ENCODE measurements at places on chromosomes 16 and 17.

DNA sequence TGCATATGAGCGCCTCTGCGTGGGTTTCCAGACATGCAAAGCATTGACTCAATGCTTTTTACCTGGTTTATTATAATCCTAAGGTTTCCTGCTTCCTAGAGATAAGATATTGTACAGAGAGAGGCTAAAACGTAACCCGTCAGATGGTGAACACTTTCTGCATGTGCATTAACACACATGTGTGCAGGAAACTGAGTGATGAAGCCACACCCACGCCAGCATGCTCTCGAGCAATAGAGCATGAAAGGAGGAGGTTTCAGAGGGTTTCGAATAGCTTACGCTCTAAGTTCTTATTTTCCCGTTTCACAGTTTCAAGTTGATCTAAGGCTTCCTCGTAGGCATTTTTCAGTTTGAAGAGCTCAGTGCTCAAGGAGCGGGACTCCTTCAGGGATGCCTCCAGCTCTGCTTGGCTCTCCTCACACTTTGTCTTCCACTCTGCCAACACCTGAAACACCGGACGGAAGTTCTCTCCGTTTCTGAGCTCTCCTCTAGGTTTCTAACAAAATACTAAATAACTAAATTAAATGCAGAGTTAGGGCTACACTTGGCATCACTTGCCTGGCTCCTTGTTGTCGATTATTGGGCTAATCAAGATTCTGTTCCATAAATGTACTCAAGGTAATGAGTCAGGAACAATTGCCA, 23.2 kb downstream of the MYH3 start:
- no peak for DNase-seq

DNA sequence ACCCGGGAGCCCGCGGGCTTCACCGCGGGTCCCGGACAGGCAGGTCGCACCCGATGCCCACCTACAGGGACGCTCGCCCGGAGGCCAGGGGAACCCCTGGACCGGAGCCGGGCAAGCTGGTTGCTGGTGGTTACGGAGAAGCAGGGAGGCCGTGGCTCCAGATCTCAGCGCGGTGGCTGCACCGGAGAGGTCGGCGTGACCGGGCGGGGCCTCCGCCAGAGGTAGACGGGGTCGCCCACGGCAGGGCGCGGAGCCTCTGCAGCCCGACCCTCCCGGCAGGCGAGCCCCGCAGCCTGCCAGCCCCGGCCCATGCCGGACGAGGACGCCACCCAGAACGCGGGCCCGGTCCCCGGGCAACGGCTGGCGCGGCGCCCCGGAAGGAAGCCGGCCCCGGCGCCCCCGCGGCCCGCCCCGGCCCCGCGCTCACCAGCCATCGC, 341 bp downstream of the PCYT2 start:
- no peak for DNase-seq

DNA sequence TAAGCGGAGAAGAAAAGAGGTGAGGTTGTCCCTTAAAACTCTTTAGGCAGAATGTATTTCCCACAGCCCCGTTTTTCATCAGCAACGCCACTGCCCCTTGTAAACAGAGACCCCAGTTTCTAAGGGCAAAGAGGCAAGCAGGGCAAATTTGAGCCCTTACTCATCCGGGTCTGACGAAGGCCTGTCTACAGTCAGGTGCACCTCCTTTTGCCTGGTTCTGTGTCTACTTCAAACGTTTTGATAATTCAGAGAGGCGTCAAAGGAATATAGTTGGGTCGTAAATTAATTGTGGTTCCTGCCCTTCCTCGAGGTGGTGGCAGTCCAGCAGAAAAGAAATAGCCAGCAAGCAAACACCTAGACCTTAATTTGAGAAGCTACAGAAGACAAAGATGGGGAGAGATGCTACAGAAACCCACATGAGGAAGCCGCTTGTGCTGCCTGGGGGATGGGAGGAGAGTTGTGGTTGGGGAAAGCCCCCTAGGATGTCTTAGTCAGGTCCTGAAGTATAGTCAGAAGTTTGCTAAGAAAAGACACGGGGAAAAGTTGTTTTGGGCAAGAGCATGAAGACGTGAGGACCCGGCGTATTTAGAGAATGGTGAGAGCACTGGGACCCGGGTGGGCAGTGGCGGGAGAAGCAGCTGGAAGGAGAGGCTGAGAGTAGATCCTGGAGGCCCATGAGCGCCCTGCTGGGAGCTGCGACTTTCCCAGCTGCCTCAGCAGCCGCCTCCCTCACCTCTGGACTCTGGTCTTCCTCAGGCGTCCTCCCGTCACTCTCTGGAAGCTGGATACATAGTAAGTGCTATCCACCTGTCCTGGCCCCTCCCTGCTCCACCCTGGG, 2.4 kb downstream of the FBRS start:
- no peak for DNase-seq

GRCh38 chr17:73072219-73072962, 20.1 kb downstream of the SLC39A11 start:
- DNase-seq = no peak

DNA sequence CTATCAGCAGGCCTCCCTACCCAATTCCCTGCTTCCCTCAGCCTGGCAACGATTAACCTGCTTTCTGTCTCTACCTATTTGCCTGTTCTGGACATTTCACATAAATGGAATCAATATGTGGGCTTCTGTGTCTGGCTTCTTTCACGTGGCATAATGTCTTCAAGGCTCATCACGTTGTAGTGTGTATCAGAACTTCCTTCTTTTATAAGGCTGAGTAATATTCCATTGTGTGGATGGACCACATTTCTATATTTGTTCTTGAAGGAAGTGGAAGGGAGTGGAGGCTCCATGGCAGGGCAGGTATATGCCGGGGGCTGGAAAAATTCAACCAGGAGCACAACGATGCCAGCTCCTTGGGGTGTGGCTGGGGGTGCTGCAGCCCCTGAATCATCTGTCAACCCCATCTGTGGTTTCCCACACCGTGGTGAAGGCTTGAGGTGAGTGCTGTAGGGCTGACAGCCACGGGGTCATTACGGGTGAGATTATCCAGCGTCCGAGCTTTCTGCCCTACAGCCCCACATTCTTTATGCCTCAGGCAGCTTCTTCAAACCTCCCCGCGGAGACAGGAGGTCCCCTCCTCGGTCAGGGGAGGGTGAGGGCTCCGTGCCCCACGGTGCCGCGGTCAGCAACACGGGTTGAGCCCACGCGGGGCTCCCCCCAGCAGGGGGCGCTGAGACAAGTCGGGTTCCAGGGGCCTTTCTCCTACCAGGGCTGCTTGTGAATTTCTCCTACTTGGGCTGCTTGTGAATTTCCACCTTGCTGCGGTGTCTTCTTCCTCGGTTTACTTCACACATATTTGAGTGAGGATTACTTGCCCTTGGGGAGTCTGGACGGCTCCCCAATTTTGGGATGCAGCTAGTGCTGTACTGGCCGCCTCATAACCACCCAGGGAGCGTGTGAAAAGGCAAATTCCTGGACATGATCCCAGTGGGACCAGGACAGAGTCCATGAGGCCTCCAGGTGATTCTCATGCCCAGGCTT, 18.3 kb upstream of the WFIKKN2 start:
- no peak for DNase-seq

DNA sequence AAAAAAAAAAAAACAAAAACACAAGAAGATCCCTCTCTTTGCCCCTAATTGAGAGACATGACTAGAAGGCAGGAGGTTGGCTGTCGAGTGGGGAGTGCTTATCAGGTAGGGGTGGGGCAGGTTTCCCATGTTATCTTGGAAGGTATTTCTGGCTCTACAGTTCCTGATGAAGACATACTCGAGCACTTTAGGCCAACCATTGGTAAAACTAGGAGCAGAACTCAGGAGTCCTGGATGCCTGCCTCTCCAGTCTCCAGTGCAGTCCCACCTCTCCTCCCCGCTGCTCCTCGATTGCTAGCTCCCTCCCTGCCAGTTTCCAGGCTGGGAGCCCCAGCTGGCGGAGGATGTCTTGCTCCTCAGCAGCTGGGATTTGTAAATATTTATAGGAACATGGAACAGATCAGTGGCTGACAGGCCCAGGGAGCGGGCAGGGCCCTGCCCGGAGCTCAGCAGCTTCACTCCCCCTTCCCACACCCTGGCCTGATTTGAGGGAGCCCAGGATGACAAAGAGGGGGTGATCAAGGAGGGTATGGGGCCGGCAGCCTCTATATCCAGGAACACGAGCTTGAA, 11.4 kb upstream of the C1QL1 start:
- DNase-seq = no peak

DNA sequence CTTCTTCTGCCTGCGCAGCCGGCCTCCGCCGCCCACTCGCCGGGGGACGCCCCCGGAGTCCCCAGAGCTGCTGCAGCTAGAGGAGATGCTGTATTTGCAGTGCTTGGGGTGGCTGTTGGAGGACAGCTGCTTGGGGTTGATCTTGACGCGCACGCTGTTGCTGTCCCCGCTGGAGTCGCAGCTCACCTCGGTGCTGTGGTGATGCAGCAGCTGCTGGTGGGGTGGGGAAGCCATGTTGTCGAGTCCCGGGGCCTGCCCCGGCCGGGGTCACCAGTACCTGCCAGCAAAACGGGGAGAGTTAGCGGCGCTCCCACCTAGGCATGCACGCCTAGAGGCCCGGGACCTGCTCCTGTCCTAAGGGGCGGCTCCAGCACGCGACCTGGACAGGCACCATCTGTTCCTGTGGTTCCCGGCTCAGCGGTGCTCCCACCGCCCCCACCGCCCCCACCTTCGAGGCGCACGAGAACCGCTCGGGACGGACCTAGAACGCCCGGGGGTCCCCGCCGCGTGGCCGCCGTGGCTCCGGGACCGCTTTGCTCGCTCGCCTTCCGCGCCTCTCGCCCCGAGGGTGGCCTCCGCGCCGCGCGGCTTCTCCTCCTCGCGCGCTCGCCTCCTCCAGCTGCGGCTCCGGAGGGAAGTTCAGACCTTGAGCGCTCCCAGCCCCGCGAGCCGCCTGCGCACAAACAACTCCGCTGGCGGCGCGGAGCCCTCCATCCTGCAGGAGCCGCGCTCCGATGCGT, 863 bp downstream of the ADCY9 start:
- no peak for DNase-seq

- no peak for DNase-seq
These were observed 151.6 kb downstream of the FTO start for GRCh38 chr16:53855511-53855910.

DNA sequence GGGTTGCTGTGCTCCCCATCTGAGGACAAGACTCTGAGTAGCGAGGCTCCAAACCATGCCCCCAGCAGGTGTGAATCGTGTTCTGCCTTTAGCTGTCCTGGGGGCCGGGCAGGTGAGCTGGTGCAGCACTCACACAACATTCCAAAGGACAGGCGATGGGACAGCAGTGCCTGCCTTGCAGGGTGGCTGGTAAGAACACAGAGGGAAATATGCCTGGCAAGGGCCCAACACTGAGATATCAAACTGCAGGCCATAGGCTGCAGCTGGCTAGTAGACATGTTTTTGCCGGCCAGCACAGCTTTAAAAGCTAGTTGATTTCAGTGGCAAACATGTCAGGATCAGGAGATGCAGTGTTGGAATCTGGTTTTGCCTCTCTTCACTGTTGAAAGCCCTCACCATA, 23.6 kb downstream of the CLEC16A start:
- no peak for DNase-seq

GRCh38 chr17:74282587-74283370, 8.7 kb downstream of the DNAI2 start:
- no peak for DNase-seq

DNA sequence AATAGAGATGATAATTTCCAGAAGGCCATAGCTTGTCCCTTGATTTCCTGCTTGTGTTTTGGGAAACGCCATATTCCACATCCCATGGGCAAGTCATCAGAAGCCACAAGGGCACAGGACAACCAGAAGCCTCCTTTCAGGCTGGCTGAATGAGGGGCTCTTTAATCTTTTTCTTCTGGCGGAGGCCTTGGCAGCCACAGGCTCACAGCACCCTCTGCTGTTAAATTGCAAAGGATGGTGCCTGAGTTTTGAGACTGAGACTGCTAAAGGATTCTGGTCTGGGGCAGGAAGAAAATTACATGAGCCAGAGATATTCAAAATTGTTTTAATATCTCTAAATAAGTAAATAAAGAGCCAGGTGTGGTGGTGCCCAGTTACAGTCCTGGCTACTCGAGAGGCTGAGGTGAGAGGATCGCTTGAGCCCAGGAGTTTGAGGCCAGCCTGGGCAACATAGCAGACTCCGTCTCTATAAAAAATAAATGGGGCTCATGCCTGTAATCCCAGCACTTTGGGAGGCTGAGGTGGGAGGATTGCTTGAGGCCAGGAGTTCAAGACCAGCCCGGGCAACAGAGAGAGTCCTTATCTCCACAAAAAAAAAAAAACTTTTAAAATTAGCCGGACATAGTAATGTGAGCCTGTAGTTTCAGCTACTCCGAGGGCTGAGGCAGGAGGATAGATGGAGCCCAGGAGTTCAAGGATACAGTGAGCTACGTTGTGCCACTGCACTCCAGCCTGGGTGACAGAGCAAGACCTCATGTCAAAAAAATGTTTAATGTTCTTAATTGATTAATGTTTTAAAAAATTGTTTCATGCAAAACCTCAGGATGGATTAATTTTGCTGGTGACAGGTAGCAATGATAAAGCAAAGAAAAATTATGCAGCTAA, 26.3 kb downstream of the AARSD1 start:
- peak; percentile 18 for DNase-seq

GRCh38 chr17:79019632-79020584, 4.1 kb upstream of the C1QTNF1 start:
- peak; percentile 41 for DNase-seq

- DNase-seq = no peak
These were observed 114.5 kb upstream of the MAF start for GRCh38 chr16:79715061-79715460.

- DNase-seq = no peak
These were observed 7.4 kb upstream of the SPAG9 start for GRCh38 chr17:51128076-51128475.

- no peak for DNase-seq
These were observed 7.4 kb downstream of the ZNF423 start for GRCh38 chr16:49848530-49848929.

DNA sequence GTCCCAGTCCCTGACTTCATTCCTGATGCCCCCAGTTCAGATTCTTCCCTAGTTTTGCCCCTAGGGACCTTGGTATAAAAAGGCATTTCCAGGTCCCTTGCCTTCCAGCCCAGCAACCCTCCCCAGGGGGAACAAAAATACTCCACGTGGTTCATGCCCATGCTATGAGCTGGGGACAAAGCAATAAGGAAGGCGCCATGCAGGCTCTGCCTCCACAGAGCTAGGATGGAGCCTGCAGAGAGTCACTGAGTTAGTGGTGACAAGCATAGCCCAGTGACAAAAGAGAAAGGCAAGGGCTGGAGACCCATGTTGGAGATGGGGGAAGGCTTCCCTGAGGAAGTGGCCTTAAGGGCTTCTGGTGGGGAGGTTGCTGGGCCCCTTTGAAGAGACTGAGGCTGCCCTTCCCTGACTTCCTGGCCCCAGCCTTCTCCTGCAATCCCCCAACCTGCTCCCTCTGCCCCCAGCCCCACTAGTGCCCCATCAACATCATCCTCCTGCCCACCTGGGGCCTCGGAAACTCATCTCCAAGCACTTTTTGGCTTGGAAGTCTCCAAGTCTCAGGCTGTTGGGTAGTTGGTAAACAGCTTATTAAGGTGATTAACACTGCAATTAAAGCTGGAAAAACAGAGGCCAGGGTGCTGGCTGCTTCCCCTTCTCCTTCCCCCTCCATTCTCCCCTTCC, 9.6 kb downstream of the DLX3 start:
- no peak for DNase-seq

GRCh38 chr16:3019594-3020246, 448 bp upstream of the TNFRSF12A start:
- no peak for DNase-seq

Data from NCI-H2029 (cell line).